ENCODE measurements at places on chromosomes 12 and 14.
A peak's percentile ranks its signal among the peaks of the same experiment; 100 is the strongest.

DNA sequence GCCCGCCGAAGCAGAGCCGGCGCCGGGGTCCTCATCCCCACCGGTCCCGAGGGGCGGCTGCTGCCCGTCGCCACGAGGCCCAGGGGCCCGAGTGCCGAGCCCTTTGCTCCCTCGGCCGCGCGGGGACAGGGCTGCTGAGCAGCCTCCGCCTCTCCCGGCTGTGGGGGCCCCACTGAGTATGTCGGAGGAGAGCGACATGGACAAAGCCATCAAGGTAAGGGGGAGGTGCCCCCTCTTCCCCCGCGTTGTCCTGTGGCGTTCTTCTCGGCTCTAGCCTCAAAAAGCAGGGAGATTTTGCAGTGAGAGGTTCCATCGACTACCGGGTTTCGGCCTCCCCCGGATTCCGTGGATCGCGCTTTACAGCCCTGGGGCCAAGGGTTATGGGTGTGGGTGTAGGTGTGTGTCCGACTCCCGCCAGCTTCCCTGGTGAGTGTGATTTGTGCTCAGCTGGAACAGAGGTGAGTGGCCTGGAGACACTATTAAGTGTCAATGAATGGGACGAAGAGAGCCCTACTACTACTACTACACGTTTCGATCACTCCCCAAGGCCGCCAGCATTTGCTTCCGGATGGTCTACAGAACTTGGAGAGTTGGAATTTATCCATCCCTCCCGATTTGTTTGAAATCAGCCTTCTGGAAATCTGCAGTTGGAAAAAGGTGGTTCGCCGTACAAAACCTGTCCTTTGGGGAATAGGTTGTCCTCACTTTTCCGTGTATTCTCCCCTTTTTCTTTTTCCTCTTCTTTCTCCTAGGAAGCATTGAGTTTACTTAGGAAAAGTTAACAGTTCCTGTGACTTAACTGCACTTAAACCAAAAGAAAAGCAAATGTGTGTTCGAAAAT is 748 bp downstream of the MAPKAPK5 start:
- DNase-seq, result peak; percentile 16

GRCh38 chr14:103716091-103716801 is 636 bp downstream of the ZFYVE21 start:
- DNase-seq, result no peak

GRCh38 chr12:47938594-47938993 is 24.8 kb upstream of the TMEM106C start:
- DNase-seq, result no peak

GRCh38 chr14:92266216-92266615 is 56.7 kb upstream of the SLC24A4 start:
- no peak for DNase-seq

- peak; percentile 12 for DNase-seq
Observed at GRCh38 chr12:88580051-88580871, at the start of gene KITLG. Gene KITLG (minus strand): TSS chr12:88580471. CDS start chr12:88580278, 193 bp downstream.

GRCh38 chr12:115541891-115542421 is 735.5 kb downstream of the MED13L start:
- no peak for DNase-seq

GRCh38 chr14:47763188-47763854 is 87.9 kb upstream of the MDGA2 start:
- no peak for DNase-seq

- DNase-seq, result no peak
Observed at GRCh38 chr12:14201291-14201690, 164.2 kb upstream of the ATF7IP start.

DNA sequence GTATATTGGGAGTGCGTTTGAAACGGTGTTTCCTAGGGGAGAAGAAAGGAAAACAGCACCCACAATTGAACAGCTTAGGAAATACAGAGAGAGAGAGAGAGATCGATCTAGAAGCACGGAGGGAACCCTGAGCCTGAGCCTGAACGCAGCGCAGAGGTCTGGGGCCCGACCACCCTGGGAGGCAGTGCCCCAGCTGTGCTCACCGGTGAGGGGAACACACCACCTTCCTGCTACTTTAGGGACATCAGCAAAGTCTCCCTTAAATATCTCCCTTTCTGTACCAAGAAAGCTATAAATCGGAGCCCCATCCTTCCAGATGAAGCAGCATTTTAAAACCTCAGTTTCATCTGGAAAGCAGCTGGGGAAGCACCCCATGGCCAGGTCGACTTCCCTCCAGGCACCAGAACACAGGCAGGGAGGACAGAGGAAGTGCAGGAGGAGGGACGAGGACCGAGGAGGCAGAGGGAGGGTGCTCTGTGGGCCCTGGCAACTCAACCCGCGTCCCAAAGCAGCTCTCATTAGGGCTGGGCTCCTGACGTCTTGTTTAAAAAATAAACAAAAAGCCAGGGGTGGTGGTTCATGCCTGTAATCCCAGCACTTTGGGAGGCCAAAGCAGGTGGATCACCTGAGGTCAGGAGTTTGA is 12.2 kb downstream of the RIMBP2 start:
- no peak for DNase-seq

DNA sequence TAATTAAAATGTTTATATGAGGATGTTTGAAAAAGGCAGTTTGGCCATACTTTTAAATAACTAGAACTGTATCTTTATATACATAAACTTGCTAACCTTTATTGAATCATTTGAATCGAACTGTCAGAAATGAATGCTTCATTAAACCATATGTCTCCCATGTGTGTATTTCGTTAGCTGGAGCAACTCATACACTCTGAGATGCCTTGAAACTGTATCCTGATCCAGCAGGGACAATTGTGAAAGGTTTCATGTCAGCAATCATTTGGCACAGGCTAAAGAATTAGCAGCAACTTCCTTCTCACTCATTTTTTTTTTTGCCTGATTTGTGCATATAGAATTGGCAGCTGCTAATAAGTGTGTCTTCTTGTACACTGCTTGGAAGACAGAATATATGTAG is 109.9 kb downstream of the NAV3 start:
- DNase-seq, result no peak

DNA sequence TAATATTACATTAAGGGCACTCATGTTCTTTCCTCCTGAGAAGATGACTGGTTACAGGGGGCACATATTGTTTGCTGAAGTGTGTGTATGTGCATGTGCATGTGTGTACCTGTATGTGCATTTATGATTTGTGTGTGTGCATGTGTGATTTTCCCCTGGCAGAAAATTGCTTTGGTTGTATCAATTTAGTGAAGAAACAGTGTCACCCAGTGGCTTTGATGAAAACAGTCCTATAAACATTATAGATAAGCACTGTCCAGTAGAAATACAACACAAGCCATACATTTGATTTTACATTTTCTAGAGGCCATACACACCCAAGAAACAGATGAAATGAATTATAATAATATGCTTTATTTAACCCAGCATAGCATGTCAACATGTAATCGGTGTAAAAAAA is 8.6 kb downstream of the PDE3A start:
- no peak for DNase-seq

GRCh38 chr12:110636516-110636915 is 22.6 kb downstream of the TCTN1 start:
- no peak for DNase-seq

DNA sequence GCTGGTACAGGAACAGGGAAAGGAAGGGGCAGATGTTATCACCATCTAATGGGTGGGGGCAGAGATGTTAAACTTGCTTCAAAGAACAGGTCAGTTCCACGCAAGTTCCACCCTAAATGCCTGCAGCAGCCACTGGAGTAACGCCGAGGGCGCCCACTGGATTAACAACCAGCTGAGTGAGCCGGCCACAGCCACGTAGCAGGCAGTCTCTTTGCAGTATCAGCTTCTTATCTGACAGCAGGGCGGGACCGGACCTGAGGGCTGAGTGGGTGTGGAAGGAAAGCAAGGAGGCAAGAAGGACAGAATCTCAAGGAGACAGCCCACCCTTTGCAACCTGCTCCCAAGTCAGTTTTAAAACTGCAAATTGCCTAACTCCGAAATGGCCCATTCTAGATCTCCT is 38.4 kb upstream of the FOXN3 start:
- no peak for DNase-seq

DNA sequence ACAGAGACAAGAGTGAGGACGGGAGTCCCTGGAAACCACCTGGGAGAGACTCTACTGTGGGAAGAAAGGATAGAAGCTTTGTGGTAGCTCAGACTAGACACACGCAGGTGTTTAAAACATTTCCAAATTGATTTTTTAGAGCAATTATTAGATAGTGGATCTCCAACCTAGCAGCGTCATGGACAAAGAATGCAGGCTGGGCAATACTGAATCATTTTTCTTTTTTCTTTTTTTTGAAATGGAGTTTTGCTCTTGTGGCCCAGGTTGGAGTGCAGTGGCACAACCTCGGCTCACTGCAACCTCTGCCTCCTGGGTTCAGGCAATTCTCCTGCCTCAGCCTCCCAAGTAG is 13.1 kb downstream of the GPR132 start:
- no peak for DNase-seq

DNA sequence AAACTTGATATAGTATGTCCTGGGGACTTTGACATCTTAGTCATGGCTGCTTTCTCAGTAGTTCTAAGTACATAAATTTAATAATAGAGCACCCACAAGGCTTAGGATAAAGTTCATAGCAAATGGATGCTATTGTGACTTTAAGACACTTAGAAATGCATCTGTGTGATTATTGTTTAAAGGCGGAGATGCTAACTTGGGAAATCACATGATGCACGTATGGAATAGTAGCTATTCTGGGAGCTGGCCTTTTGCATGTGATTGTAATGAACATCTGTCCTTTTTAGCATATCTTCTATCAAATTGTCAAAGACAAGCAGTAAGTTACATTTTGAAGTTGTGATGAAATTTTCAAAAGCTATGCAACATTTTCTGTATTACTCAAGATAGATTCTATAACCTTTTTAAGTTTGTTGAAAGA is 46.7 kb upstream of the ATP2A2 start:
- DNase-seq, result no peak

GRCh38 chr12:98656289-98657101 is 11.4 kb downstream of the APAF1 start:
- no peak for DNase-seq

DNA sequence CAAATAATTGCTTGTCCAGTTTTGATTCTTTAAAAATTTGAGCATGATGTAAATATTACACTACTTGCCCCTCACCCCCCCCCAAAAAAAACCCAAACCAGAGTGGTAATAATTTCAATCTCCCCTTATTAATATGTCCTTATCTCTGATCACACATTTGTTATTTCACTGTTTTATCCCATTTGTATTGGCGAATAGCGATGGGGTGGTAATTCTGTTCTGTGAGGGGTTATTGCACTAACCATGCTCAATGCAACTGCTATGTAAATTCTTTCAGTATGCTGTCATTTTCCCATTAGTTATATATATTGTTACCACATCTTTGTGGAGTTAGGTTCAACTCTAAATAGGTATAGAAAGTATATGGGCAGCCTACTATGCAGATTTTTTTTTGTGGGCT is 1.1 kb downstream of the RIMKLB start:
- DNase-seq, result no peak

DNA sequence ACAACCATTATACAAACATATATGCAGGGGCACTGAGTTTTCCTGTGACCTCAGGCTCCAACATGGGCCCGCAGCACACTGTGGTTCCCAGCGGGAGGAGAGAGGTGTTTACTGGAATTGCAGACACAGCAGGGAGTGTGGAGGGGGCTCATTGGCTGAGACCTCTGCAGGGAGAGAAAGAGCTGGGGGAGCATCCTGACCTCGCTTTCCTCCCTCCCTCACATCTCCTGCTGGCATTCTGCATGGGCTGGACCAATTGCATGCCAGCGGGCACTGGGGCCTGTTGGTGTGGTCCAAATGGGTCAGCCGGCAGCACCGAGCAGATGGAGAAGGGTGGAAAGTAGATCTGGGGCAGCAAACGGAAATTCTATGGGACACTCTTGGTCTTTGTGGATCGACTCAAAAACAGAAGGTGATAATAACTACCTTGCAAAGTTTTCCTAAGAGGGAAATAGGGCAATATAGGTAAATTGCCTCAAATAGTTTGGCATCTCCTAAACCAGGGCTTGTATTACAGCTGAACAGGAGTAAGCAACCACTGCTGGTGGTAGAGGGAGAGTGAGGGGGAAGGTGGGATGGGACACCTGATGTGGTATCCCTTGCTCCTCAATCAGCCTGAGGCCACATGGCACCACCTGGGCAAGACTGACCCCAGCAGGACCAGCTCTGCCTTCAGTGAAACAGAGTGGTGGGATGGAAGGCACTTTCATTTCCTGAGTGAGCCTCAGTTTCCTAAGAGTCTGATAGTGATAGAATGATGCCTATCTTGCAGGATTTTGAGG is 86.9 kb downstream of the NTF3 start:
- DNase-seq, result no peak

- DNase-seq, result no peak
Observed at GRCh38 chr14:93961620-93962019, 14.8 kb downstream of the ASB2 start.

DNA sequence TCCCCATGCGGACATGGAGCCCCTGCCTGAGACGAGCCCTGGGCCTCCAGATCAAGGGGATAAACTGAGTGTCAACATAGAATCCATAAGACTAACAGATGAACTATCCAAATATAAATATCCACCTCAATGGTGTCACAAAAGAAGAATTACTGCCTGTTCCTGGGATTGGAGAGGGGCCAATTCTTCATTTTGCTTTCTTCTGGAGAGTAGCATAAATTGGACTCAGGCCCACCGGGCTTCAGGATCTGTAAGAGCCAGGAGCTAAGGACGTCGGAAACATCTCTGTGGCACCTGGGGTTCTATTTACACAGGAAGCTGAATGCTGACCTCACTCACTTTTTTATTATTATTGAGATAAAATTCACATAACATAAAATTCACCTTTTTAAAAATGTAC is 408.2 kb upstream of the CCDC196 start:
- no peak for DNase-seq

DNA sequence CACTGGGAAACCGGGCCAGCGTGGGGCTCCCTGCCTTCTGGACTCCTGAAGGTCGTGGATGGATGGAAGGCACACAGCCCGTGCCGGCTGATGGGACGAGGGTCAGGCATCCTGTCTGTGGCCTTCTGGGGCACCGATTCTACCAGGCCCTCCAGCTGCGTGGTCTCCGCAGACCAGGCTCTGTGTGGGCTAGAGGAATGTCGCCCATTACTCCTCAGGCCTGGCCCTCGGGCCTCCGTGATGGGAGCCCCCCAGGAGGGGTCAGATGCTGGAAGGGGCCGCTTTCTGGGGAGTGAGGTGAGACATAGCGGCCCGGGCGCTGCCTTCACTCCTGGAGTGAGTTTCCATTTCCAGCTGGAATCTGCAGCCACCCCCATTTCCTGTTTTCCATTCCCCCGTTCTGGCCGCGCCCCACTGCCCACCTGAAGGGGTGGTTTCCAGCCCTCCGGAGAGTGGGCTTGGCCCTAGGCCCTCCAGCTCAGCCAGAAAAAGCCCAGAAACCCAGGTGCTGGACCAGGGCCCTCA is 26.9 kb downstream of the HIP1R start:
- no peak for DNase-seq

GRCh38 chr12:126171937-126172559 is 1106.8 kb downstream of the AACS start:
- DNase-seq, result no peak

DNA sequence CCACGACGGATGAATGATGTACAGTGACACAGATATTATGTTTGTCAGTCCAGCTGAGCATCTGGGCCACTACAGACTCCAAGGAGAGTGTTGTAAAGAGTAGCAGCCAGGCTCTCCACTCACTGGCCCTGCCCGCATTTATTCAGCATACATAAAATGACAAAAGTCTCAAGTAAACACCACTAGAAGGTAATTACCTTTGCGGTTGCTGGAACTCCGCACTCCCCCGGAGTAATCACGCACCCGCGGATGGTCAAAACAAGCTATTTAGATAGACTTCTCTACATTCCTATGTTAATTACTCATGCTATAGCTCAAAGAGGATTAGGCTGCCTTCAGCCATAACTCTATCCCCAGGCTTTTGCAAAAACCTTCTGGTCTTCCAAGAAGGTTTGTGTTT is 18.8 kb upstream of the STRAP start:
- DNase-seq, result no peak
